ENCODE measurements at places on chromosomes 7 and 10. TPM values are rescaled to one million over a fixed set of nuclear protein-coding genes. Genes with fewer than 3 reads are reported as not detected.

GRCh38 chr7:27647046-27647445 is 15.6 kb downstream of the HIBADH start:
- DNase-seq = no peak

DNA sequence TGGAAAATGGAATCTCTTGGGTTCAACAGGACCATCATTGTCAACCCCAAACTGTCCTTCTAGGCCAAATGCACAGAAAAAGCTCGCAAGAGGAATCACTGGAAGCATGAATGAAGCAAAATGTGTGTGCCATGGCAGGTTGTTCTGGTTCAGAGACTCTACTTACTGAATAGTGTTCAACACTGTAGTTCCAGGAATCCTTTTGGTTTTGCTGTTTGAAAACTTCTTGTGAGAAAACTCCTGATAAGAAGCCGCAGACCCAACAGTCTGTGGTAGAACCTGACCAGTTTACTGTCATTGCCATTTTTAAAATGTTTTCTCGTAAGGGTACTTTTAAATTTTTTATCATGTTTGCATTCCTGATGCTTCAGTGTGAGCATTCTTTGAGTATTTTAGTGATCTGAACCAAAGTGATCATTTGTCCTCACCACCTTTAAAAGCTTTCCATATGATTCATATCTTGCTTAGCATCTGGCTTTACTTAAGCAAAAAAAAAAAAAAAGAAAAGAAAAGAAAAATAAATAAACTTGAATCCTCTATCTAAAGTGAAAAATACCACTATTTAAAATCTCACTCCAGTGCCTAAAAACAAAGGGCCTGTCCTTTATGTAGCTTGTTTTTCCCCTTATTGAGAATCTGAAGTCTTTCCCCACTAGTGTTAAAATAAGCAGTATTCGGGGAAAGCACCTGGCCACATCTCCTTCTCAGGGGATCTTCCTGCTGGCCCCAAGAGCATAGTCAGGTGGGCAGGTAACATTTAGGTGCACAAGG is 92.4 kb downstream of the WNT2 start:
- no peak for DNase-seq

Gene ASNS
- total RNA-seq = 15.8 TPM

GRCh38 chr10:112360308-112361270 is 13.3 kb upstream of the ACSL5 start:
- DNase-seq = no peak

Gene SPDYE9
- total RNA-seq = not detected

Gene IDI2
- not detected for total RNA-seq

DNA sequence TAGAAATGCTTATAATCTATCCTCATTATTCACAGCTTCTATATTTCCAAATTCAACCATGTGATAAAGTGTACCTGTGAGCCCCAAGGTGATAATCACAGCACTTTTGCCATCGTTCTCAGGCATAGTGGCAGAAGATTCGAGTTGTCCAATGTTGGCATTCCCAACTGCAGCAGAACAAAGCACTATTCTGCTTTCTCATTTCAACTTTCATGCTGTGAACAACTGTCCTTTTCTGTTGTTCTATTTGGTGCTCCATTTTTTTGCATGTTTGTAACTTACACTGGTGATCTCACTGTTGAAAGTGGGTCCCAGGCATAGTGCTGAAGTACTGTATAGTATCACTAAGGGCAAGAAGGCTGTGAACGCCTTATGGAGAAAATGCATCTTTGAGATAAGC is 438.2 kb downstream of the PAXIP1 start:
- no peak for DNase-seq

DNA sequence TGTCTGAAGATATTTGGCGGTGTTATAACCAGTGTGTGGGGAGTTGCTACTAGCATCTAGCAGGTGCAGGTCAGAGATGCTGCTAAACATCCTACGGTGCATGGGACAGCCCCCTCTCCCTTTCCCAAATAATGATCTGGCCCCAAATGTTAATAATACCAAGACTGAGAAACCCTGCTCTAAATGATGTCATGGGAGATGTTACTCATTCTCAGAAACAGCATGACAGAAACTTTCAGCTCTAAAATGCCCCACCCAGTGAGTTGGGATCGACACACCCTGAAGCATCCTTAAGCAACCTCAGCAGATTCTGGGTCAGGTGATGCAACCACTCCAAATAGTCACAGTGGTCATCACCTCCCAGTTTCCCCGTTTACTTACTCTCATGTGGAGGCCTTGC is 108.8 kb upstream of the MPP7 start:
- no peak for DNase-seq

Gene ZNF488
- total RNA-seq = not detected

Gene DPP6
- total RNA-seq = not detected

GRCh38 chr7:69603351-69603750 is 5.1 kb downstream of the AUTS2 start:
- DNase-seq = no peak

Gene SEMA3D
- total RNA-seq = not detected

Gene GRID2IP
- 0.15 TPM for total RNA-seq

DNA sequence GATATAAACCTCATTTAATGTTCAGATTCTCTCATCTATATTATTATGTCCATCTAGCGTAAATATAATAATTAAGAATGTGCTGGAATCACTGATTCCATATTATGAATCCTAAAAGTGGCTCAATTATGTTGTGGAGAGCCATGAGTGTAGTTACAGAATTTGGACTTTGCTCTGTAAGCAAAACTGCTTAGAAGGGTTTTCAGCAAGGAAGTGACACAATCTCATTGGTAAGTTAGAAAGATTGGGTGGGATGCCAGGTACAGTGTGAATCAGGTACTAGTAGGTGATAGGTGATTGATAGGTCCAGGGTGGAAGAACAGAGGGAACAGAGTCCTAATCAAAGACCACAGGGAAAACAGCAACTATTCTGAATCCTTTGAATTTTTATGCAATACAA is 74.9 kb upstream of the ABLIM1 start:
- DNase-seq = no peak

GRCh38 chr7:122219253-122219865 is 75.3 kb upstream of the AASS start:
- no peak for DNase-seq

GRCh38 chr7:31948029-31948428 is 122.2 kb downstream of the PDE1C start:
- DNase-seq = no peak

- DNase-seq = no peak
These were observed 314.1 kb downstream of the SNX13 start for GRCh38 chr7:17626235-17626634.

DNA sequence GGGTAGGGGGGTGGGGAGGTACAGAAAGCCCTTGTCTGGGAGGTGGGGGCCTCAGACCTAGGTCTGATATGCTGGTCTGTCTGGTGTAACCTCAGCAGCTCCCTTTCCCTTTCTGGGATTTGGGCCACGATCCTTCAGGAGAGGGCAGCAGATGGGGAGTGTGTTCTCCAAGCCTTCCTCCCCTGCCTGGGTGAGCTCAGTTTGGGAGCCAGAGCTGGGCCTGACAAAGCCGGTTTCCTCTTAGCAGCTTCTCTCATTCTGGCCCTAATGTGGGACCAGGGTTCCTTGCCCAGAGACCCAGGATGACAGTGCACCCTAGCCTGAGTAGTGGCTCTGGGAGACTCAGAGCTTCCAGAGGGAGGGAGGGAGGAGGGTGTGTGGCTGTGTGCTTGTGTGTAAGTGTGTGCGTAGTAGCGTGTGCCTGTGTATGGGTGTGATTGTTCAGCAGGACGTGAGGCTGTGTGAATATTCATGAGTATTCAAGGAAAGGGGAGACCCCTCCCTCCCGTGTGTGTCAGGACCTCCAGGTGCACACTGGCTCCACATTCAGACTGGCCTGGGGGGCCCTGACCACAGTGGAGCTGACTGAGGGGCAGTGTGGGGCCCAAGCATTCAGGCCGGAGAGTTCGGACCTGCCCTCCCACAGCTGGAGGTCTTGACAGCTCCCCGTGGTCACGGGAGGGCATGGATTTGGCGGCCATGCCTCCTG is 96.5 kb downstream of the ZMIZ1 start:
- DNase-seq = no peak

DNA sequence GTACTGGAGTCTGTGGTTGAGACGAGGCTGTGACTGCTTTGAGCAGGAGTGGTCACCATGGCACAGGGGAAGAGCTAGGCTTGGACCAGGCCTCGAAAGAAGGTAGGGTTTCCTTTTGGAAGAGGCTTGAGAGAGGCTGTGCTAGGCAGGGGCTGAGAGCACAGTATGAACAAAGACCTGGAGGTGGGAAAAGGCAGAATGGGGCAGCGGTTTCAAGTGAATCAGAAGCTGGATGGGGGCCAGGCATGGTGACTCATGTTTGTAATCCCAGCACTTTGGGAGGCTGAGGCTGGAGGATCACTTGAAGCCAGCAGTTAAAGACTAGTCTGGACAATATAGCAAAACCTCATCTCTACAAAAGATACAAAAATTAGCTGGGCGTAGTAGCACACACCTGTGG is 65.9 kb downstream of the CLIP2 start:
- DNase-seq = no peak

GRCh38 chr10:32985775-32986350 is 27.8 kb upstream of the ITGB1 start:
- DNase-seq = no peak

DNA sequence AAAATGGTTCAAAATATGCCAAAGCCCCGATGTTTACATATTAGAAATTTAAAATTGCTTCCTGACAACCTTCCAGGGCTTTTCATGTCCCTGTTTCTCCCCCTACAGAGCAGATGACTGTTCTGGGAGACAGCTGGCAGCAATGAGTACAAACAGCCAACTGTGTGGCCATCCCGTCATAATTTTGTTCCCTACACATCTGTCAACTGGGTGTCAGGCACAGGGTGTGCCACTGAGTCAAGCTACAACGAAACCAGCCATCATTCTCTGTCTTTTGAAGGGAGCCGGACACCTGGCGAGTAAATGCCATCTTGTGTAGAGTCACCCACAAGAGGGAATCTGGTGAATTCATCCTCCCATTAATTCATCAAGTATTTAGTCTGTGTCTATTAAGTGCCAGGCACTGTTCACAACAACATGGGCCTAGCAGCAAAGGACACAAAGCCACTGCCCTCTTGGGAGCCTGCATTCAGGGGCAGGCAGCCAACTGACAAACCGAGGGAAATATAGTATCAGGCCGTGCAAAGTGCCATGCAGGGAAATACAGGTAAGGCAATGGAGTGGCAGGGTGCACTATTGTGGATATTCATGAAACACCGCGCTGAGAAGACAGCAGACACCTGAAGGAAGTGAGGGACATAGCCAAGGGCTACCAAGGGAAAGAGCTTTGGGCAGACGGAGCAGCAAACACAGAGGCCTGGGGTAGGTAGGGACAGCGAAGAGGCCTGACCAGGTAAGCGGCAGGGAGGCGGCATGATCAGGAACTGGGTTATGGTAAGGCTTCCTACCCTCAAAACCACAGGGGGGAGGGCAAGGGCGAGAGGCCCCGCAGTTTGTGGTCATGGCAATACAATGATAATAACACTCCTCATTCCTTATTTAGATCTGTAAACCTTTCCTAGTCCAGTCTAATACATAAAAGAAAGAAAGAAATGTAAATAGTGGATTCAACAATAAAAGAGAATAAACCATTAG is 213.6 kb downstream of the FAM107B start:
- no peak for DNase-seq

- DNase-seq = no peak
These were observed 107.2 kb downstream of the VPS41 start for GRCh38 chr7:38801786-38802185.

DNA sequence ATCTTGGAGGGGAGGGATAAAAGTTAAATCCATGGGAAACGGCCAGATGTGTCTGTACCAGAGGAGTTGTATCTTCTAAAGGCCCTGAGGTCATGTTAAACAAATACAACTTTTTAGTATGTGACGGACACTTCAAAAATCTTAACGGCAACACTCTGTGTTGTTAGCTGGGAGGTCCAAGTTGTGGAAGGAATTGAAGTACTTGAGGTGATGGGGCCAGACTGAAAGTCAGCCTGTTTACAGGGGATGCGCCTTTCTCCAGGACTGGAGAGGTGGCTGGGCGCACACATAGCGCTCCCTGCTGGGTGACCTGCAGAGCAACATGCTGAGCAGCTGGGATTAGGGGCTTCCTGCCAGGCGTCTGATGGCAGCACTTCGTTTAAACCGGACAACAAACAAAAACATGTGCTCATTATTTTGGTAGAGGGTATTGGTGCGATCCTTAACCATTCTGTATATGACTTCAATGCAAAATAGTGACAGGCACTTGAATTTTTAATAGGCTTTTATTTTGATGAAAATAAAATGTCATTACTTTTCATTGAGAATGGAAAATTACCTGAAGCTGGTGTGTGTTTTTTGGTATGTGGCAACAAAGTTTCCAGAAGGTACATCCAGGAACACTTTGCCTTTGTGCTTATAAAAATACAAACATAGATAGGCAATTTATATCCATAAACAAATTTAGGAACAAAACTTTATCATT is 198.2 kb downstream of the MLLT10 start:
- DNase-seq = no peak

DNA sequence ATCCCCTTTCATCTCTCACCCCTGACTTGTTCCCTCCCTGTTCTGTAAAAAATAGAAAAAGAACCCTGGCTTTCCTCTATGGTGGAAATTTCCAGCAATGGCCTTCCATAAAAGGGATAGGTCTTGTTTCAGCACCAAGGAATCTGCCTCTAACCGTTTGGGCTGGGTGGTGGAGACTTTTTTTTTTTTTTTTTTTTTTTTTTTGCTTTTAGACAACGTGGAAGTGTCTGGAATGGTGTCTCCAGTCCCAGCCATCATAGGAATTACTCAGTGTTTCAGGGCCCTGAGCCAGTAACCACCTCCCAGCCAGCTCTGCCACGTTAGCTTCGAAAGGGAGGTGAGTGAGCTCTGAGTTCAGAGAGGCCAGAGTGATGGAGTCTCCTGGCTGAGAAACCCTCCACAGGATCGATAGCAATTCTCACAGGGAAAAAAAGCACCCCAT is 97.3 kb upstream of the COL1A2 start:
- no peak for DNase-seq

- no peak for DNase-seq
These were observed 440.8 kb downstream of the HTR7 start for GRCh38 chr10:90417029-90417428.

- no peak for DNase-seq
These were observed 742.1 kb downstream of the GRID1 start for GRCh38 chr10:85624511-85624910.

GRCh38 chr10:102626026-102626685 is 18.1 kb upstream of the TRIM8 start:
- DNase-seq = no peak

DNA sequence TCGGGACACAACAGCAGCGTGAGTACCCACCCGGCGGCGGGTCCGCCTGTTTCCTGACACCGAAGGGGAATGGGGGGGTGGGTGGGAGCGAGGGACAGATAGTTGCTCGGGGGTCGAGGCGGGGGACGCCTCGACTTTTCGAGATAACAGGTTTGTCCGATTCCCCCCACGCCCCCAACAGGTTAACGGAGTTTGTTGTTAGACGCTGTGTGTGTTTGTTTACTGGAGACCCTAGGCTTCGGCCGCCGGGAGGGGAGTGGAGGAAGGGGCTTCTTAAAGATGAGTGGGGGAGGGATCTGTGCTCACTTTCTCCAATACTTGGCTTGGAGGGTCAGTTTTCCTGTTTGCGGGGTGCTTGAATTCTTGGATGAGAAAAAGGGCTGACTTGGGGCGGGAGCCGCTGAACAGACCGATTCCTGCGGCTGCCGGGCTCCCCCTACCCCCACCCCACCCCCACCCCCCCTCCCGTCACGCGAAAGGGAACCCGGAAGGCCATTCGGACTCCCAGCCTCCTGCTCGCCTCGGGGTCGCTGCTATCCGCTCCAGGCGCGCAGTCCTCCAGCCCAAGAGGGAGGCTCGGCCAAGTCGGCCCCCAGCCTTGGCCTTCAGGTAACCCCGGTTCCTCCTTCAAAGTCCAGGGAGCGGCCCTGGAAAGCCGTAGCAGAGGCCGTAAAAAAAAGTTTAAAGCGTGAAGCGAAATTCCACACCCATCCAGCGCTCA is 1.0 kb downstream of the SORCS3 start:
- no peak for DNase-seq
